ENCODE measurements at places on chromosomes 16 and 17.
A peak's percentile ranks its signal among the peaks of the same experiment; 100 is the strongest.

DNA sequence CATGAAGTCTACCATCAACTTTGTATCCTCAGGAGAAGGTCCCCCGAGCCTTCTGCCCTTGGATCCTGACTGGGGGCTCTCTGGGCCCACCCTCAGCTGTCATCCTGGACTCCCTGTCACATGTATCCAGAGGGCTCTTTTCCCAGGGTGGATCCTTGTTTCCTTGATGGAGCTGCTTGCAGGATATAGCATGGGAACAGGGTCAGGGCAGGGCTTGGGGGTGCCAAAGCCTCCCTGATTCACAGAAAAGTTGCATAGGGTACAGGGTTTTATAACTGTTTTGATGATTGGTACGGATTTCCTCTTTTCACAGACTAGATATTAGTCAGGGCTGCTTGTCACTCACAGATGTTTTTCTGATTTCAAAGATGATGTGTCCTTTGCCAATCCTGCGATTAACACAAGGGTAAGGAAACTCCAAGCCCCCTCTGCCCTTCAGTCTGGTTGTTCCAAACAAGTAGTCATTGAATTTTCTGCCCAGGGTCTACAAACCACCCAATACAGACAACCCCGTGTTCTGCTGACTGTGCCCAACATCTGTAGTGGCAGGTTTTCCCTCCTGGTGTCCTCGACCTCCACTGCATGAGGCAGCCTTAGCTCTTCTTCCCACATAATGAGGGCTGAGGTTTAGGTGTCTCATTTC, 20.6 kb upstream of the SLC35G3 start:
- DNase-seq: no peak

DNA sequence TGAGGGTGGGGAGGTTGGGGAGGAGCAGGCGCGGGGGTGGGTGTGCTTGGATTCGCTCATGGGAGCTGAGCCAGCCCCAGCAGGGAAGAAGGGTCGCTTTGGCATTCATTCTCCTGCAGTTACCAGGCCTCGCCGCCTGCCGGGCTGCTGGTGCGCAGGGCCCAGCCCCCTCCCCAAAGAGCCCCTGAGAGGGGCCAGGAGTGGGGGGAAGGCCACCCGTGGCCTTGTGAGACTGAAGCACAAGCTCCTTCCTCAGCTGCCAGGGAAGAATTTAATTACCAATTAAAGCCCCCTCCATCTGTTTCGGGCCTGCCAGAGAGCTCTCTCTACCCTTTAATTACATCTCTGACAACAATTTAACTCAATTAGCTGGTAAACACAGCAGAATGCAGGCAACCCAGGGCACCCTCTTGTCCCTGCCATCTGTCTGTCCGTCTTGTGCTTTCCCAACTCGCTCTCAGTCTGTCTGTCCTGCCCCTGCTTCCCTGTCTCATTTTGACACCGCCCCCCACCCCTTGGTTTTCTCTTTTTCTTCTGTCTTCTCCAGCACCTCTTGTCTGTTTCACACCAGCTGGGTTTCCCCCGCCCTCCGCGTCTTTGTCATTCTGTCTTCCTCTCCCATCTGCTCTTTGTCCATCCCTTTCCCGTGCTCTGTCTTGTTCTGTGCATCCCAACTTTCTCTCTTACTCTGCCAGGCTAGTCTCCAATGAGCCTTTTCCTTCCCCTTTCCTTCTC, 32.7 kb downstream of the CDK5RAP3 start:
- DNase-seq: no peak

DNA sequence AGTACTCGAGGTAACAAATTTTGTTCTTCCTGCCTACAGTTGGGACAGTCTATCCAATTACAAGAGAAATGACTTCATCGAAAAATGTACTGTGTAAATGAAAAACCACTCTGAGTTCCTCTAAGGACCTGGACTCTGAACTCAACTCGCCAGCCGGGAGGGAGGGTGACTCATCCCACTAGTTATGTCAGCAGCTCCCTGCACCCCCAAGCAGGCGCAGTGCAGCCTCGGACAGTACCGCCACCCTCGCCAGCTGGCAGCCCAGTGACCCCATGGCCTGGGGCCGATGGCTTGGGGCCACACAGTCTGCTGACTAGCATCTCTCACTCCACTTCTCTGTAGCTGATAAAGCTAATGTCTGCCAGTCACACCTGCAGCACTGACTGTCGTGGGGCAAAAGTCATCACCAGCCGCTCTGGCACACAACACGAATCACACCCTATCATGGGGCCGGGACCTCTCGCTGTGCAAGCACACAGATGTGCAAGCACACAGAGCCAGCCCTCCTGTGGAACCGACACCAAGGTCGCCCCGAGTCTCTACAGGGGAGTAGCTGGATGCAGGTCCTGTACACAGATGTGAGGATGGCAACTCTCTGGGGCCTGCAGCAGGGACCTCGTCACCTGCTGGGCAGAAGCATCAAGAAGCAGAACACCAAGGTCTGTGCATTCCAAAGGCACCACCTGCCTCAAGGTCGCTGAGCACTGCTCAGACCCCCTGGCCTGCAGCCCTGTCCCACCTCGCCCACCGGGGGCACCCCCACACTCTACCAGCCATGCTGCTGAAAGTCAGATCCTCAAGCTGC, 5.7 kb downstream of the CSNK1D start:
- peak; percentile 20 for DNase-seq

GRCh38 chr16:58280146-58280845, 14.5 kb downstream of the PRSS54 start:
- DNase-seq: no peak

DNA sequence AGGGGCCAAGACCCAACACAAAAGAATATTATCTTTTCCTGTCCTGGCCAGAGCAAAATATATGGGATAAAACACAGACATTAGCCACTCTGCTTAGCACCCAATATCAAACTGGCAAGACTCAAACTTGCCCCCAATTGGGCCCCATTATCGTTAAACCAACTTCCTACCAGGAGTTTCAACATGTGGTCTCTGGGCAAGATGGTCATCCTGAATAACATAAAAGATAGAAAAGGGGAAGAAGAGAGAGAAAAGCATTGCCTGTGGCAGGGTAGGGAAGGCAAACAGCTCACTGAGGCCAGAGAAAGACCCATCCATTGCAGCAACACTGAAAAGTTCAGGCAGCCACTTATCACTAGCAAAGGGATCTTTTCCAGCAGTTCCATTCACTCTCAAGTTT, 502.1 kb downstream of the KIF2B start:
- DNase-seq: no peak

DNA sequence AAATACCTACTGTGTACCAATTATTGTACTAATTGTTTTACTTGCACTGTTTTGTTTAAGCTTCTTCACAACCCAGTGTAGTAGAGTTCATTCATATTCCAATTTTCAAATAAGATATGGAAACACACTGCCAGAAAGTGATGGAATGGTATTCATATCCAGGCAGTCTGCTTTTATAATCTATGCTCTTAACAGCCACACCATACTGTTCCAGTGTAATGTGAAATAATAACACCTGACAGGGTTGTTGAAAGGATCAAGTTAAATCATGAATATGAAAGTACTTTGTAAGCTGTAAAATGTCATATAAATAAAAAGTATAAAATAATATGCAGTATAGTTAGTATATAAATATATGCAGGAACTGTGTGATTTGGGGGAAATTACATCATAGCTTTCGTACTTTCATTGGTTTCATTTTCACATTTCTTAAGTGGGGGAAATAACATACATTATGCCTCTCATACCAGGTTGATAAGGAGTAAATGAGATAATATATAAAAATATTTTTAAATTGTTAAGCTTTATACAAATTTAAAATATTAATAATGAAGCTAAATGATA, 230.8 kb downstream of the TANC2 start:
- no peak for DNase-seq

DNA sequence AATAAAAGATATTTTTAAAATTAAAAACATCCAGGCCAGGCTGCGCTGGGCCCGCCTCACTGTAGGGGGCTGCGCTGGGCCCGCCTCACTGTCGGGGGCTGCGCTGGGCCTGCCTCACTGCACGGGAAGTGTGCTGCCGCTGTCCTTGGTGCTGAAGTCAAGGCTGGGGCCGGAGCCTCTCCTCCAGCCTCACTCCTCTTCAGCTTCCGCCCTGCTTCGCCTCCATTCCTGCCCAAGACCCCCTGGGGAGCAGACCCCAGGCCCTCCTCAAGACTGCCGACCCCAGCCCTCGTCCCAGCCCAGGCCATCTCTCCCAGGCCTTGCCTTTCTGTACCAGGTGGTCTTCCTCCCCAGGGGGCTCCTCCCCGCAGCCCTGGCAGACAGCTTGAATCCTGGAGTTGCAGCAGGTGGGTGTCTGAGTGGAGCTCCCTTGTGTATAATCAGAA, 26.2 kb downstream of the ENDOV start:
- DNase-seq: no peak

DNA sequence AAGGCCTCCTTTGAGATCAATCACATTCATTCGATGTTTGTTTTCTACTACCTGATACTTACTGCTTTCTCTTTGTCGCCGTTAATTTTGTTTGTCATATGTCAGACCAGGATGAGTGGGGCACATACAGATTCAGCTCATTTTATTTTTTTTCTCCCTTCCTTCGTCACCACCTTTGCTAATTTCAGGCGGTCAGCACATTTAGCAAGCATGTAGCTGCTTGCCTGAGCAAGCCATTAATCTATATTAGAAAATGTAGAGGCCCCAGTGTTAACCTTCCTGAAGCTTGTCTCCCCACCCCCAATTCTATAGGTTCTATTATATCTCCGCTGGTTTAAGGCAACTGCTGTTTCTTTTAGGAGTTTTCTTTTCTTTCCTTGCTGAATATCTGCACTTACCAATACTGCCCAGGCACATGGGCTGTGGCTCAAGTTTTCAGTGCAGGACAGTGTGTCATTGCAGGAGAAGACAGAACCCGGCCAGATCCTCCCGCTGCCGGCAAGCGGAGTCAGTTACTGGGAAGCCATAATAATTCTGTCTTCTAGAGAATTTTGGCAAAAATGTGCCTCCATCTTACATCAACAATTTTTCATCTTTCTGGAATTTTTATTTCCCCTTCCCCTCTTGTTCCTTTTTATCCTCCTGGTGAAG, 714.3 kb downstream of the WWOX start:
- DNase-seq: no peak

- DNase-seq: no peak
Observed at GRCh38 chr16:87028481-87029320, 288.5 kb downstream of the C16orf95 start.

DNA sequence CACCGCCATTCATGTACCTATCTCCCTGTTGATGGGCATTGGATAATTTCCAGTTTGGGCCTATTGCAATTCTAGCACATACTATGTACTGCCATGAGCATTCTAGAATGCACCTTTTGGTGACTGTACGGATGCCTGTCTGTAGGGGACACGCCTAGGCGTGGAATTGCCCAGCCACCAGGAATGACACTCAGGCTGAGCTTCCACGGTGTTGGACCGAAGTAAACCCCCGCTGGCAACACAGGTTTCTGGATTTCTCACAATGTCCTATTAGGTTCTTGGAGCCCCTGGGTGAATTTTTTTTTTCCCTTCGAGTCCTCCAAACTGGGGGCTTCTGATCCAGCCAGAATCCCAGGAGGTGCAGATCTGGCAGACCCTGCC, 146.6 kb downstream of the IRF8 start:
- no peak for DNase-seq

DNA sequence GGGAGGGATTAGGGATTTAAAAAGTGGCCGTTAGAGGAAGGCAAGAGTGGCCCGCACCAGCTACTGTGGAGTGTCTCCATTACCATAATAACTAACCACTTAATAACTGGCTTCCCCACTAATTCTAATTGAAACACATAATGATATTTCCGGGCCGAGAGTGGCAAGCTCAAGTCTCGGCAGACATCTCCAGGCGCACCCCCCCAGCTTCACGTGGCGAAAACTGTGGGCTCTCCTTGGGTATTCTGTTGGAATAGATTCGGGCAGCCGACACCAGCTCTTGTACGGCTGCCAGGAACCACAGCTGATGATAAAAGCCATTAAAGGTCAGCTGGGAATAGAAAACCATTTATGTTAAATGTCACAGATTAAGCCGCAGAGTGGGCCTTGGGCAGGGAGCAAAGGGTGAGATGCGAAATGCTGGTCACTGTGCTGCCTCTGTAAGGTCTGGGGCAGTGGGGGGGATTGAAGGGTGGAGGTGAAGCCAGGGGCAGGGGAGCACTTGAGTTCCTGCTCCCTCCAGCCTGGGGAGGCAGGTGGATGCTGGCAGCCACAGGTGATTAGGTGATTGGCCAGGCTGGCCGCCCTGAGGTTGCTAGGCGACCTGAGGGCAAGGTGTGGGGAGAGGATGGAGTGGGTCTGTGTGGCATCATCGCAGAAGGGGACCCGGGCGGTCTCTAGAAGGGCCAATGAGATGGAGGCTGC, 115.6 kb upstream of the SDK2 start:
- DNase-seq: no peak

GRCh38 chr17:80702315-80703141, 157.9 kb downstream of the RPTOR start:
- DNase-seq: no peak

All from esophagus squamous epithelium (tissue), 5 donors.